CD4-positive, alpha-beta T cell treated with Interleukin-15 for 1 hour (primary cell): ENCODE measurements at places on chromosomes 2 and 18.

- no peak for DNase-seq
Observed at GRCh38 chr18:49002881-49003280, 52.1 kb upstream of the SMAD7 start.

DNA sequence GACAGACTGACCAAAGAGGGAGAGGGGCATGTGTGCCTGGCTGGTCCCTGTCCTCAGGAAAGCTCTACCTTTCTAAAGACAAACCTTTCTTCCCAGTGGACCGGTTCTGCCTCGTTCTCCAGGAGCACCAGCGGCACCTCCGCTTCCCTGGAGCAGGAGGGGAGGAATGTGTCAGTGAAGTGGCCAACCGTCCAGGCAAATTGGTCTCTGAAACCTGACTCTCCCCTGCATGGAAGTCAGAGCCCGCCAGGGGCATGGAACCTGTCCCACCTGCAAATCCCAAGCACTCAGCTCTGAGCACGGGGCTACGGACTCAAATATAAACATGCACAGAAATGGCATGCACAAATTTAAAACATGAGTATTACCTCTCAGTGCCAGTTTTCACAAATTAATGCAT lies 62.9 kb downstream of the COL6A3 start:
- DNase-seq: no peak

- DNase-seq: no peak
Observed at GRCh38 chr2:10774394-10774793, 38.2 kb downstream of the PDIA6 start.

DNA sequence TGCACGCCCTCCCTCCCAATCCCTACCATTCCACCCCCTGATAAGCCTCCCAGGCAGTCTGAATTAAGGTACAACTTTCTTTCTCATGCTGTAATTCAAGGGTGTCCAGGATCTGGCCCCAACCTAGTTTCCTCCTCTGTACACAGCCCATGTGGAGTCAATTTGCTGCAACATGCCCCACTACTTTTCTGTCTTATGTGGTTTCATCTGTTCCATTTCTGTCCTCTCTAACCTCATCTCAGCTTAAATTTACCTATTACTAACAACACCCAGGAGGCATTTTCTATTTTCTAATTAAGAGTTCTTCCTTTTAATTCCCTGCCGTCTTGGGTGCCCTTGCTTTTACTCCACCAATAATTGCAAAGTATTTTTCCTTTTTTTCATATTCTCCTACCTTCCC lies 10.0 kb downstream of the PPP4R1 start:
- DNase-seq: no peak

- no peak for DNase-seq
Observed at GRCh38 chr2:166360906-166361305, 14.8 kb downstream of the SCN9A start.

- peak; percentile 83 for DNase-seq
Observed at GRCh38 chr2:191617575-191617974, 60.4 kb upstream of the NABP1 start.

DNA sequence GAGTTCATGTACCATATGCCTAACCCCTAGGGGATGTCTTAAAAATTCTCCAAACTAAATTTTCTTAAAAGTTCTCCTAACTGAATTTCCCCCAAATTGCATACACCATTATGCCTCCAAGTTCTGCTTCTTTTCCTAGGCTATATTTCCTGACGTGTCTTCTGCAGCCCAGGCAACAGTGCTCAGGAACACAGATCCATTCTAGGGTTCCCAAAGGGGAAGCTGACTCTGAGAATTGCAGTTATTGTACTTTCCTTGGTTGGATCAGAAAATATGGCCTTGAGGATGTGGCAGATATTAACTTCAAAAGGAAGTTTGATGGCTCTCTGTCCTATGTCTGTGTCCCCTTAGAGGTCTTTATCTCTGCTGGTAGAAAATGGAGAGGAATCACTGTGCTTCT lies 124.3 kb downstream of the TMEM17 start:
- DNase-seq: no peak

GRCh38 chr18:79525556-79526467 lies 130.1 kb downstream of the NFATC1 start:
- no peak for DNase-seq

- peak; percentile 23 for DNase-seq
Observed at GRCh38 chr2:86747711-86748639, 27.9 kb downstream of the RMND5A start.

GRCh38 chr2:231015926-231016325 lies 20.0 kb downstream of the SPATA3 start:
- DNase-seq: no peak

GRCh38 chr2:216555274-216555673 lies 56.6 kb downstream of the RPL37A start:
- no peak for DNase-seq

GRCh38 chr18:74444104-74444503 lies 13.0 kb downstream of the DIPK1C start:
- no peak for DNase-seq

- DNase-seq: no peak
Observed at GRCh38 chr18:7512348-7512747, 54.8 kb upstream of the PTPRM start.

DNA sequence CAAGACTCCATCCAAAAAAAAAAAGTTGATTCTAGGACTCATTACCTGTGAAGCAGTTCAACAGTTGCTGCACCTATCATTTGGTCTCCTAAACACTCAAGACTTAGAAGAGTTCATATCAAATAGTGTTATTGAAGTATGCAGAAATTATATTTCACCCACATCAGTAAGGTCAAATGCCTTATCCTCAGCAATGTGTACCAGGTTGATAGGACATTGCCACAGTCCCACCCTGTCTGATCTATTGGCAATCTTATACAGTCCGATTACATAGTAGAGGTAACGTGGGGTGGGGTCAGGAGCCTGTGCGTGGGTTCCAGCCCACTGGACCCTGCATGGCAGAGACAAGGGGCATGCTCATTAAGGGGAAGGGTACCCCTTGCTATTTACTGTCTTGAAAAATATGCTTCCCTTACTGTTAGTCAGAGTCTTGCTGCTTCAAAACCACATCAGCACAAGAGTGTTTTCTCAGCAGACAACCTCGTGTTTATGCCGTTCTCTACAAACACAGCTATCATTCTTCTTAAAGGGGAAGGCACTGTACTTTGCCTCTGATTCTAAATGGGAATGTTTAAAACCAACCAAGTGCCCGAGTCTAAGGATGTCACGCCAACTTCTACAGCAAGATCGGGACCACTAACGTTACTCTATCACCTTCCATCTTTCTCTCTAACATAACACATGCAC lies 115.2 kb downstream of the MTCL1 start:
- no peak for DNase-seq

DNA sequence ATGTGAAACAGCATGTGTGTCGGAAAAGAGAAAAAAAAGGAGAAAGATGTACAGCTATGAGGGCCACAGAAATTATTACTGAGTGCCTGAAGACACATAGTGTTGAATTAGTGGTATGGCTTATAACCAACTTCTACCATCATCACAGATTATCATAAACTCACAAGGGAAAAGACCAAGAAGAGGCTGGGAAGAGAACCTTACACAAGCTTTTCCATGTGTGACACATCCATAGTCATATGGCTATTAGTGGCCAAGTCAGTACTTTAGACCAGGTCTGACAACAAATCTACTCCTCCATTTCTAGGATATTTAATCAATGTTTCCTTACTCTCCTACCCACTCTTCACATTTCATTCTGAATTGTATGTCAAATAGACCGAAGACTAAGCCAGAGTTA lies 3.5 kb upstream of the GALNT5 start:
- no peak for DNase-seq

GRCh38 chr2:181515719-181516118 lies 58.5 kb downstream of the ITGA4 start:
- DNase-seq: no peak

GRCh38 chr2:1614564-1614963 lies 129.8 kb downstream of the PXDN start:
- DNase-seq: peak; percentile 28

DNA sequence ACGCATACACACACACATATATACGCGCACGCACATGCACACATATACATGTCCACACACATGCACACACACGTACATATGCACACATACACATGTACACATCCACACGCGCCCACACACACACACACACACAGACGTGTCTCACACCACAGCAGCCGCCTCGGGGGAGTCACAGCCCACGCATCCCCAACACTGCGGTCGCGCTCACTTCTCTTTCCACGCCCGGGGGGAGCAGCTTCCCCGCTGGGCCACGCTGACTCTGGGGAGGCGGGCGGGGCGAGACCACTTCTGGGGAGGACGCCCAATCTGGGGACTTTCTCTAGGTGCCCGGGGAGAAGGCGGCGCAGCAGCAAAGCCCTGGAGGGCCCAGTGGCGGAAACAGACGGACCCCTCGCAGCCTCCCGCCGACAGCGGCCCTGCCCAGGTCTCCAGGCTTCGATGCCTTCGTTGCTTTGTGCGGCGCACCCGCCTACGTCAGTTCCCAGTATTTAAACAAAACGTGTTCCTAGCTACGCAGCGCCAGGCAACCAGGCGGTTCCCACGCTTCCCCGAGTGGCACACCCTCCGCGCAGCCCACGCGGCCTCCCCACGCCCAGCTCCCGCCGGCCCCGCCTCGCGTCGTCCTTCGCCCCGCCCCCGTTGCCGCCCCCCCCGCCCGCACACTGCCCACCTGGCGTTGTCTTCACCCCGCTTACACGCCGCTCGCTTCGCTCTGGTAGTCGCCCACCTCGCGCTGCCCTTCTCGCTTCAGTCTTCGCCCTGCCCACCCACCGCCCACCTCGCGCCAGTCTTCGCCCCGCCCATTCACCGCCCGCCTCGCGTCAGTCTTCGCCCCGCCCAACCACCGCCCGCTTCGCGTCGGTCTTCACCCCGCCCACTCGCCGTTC lies 810 bp upstream of the RBFA start:
- DNase-seq: no peak

GRCh38 chr2:96103187-96103601 lies 13.2 kb downstream of the ADRA2B start:
- peak; percentile 10 for DNase-seq

DNA sequence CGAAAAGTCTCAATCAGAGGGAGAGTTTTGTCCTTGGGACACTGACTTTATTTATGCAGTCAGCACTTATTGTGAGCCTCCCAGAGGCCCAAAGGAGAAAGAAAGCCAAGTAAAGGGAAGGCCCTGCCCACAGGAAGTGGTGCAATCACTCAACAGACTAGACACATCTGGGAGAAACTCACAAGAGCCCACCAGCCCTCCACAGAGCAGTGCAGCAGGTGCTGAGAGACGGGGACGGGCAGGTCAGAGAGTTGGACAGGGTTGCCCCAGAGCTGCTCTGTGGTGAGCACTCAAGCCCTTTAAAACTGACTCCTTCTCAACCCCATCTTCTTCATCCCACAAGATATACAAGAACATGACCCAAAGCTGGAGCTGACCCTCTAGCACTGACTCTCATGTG lies 96.0 kb downstream of the TFCP2L1 start:
- no peak for DNase-seq

DNA sequence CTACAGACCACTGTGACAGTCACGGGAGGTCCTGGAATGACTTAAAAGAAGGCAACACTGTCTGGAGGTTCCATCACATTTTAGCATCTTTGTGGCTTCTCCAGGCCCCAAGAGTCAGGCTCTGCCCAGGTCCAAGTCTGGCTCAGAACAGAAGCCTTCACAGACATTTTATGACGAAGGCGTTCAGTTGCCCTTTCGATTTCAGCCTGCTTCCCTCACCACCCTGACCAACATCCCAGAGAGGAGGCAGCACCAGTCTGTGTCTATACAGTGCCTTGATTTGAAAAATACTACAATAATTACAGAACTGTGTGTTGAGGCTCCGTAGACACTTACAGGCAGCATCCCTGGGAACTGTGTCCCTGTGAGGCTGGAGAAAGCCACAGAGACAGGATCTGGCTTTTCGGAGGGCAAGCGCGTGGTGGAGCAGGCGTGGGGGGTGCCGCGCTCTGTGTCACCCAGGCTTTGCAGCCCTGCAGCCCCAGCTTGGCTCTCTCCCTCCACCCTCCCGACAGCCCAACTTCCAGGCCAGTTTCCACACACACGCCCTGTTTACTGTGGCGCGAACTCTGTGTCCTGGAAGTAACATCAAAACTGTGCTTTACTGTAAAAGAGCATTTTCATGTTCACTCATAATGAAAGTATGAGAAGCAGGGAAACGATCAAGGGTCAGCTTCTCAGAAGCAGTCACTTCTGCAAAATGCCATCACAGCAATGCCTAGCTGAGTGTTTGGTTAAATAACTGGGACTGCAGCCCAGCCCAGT lies 153.5 kb upstream of the ALKAL2 start:
- DNase-seq: no peak

DNA sequence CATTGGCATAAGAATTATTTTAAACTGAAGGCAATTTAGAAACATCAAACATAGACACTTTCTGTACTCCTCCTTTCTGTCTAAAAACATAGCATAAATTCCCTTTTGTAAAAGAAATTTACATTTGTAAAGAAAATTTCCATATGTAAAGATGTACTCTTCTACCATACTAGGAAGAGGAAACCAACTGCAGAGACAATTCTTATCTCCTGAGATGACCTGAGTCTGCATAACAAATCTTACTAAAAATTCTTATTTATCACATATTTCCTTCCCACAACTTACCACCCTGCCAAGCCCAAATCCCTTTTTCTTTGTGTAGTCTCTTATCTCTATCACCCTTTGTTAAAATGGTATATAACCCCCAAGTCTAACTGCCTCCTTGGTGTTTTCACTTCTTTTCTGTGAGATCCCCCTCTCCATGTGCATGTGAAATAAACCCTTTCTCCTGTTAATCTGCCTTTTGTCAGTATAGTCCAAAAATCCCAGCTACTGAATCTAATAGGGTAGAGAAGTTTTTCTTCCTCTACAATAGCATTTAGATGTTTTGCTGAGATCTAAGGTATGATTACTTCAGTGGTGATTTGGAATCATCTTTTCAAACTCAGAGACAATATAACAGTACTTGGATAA lies 81.0 kb downstream of the CHN1 start:
- DNase-seq: no peak

GRCh38 chr2:180324182-180324581 lies 317.1 kb upstream of the CWC22 start:
- no peak for DNase-seq

- no peak for DNase-seq
Observed at GRCh38 chr2:25402477-25402876, 60.8 kb upstream of the DNMT3A start.
